OCI-M1 (cell line): ENCODE measurements at places on chromosomes 5 and 9.

DNA sequence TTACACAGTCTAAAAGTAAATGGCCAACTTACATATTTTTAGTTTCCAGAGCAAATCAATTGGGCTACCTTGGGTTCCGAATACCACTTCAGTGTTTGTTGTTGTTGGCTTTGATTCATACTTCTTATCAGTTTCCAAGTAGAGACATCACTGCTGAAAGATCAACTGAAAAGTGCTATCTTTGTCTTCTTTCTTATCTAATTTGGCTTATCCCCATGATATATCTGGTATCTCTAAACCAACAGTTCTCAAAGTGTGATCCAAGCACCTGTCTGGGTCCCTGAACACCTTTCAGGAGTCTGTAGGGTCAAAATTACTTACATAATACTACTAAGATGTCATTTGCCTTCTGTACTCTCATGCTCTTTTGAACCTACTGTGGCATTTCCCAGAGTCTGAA, 200.0 kb downstream of the PARP8 start:
- DNase-seq: no peak

DNA sequence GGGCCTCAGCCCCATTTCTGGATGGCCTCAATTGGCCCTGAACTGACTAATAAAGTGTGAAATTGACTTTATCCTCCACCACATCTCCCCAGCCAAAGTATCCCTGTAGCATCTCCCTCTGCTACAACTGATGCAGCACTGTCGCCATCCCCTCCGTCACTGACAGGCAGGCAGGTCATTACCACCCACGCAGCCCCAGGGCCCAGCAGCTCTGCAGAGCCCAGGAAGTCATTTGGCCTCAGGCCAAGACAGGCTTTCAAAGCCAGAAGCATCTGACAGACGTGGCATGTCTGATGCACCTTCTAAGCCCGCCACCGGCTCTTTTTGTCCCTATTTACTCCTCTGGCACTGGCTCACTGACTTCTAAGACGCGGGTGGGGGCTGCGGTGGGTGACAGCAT, 65.3 kb downstream of the ARHGEF37 start:
- DNase-seq: no peak

- peak; percentile 80 for DNase-seq
Measured at GRCh38 chr9:123316053-123316718, 39.8 kb upstream of the CRB2 start.

- DNase-seq: no peak
Measured at GRCh38 chr9:69143291-69143690, 30.8 kb upstream of the TJP2 start.

GRCh38 chr5:6801236-6801635, 88.0 kb downstream of the TENT4A start:
- DNase-seq: no peak

DNA sequence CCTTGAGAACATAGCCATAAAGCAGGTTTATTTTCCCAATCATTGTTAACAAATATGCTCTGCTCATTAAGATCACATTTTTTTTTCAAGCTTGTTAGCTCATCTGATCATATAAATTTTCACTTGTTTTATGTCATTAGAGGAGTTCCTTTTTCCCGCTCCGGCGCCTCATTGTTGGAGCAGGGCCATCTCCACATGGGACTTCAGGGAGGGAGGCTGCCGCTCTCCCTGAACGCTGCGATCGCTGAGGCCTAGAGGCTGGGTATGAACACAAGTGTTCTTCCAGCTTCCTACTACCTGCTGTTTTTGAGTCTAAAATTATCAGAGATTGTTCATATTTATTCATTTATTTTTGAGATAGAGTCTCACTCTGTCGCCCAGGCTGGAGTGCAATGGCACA, 246.9 kb downstream of the MPDZ start:
- no peak for DNase-seq

DNA sequence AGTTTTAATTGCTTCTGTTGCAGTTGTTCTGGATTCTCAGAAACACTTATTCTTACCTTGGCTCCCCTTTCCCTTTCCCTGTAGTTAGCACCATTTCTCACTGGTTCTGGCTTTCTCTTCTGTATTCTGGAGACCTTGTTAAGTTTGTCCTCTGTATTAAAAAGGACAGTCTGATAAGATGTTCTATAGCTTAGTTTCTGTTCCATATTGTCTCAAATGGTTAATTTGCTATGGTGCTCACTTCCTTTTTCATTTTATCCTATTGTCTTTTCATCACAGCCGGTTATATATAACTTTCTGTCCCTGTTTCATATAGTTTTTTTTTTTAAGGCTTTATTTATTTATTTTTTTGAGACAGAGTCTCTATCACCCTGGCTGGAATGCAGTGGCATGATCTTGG, 41.4 kb upstream of the KIAA1958 start:
- DNase-seq: no peak

DNA sequence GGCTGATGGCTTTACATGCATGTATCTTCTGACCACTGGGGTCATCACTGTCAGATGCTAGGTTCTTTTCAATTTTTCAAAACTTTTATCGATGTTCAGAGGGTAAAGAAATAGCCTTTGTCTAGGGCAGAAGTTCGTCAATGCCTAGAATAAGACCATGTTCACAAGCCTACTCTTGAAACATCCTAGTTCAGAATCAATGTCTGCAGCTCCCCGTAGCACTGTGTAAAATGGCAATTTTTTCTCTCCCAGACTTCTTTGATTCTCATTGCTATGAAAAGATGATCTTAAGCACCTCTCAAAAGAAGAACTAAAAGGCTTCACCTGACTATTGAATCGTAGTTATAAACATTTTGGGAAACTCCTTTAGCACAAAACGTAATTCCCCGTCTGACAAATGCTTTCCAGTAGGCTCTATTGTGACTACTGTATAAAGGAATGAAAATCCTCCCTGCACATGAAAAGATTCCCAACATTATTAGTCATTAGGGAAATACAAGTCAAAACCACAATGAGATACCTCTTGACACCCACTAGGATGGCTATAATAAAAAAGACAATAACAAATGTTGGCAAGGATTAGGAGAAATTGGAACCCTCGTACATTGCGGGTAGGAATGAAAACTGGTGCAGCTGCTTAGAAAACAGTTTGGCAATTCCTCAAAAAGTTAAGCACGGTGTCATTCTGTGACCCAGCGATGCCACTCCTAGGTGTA, 263.5 kb downstream of the ARHGAP26 start:
- no peak for DNase-seq

DNA sequence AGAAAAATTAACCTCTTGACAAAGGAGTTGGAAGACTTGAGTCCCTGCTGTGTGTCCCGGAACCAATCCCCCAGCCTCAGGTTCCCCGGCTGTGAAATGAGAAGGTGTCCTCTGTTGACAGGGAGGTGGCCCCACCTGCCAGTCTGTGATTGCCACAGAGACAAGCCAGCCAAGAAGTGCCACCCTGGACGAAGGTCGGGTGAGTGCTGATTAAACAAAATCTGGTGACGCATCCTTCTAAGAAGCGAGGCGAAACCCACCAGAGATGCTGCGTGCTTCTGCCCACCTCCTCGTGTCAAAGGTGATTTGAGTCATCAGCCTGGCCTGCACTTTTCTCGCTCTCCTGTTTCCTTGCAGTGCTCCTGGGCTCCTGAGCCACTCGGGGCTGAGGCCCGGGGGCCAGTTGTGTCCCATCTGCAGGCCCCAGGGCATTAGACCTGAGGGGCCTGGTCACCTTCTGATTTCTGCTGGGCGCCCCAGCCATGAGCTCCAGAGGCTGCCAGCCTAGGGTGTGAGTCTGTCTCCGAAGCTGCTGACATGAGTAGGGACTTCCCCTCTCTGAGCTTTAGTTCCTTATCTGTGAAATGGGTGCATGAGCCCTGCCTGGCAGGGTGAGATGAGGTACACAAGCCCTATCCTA, 28.7 kb downstream of the NEK6 start:
- DNase-seq: peak; percentile 19

DNA sequence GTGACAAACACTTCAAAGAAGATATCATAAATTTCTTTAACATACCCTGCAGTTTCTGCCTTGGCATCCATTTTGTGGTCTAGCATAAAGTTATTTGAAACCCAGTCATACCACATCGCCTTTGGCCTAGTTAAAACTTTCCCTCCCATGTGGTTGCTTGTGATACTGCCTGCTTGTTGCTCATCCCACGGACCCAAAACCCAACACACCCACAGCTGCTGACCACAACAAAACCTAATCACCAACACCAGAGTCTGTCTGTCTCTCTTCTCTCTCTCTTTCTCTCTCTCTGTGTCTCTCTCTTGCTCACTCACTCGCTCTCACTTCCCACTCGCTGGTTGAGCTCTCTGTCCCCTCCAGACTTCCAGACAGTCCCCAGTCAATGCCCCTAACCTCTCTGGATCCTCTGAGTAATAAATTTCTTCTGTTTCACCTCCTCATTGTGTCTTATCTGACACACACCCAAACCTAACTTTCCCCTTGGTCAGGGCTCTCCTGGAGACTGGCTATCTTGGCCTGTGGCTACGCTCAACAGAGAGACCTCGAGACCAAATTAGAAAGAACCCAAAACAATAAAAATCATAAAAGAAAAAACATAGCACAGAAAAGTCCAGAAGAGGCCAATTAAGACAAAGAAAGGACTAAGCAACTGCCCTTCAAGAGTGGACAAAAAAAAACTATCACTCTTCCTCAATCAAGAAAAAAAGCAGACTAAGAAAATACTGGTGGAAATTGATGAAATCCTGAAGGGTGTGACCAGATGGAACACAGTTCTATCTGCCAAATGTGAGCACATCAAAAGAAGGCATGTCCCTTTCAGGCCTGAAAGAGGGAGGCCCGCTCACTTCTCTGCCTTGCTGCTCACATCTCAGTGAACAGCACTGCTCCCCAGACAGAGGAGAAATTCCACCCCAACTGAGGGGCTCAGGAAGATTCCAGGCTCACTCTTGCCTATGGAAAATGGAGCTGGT, 41.5 kb downstream of the TTLL11 start:
- peak; percentile 95 for DNase-seq

- DNase-seq: no peak
Measured at GRCh38 chr9:33878691-33879366, 61.9 kb downstream of the UBE2R2 start.

DNA sequence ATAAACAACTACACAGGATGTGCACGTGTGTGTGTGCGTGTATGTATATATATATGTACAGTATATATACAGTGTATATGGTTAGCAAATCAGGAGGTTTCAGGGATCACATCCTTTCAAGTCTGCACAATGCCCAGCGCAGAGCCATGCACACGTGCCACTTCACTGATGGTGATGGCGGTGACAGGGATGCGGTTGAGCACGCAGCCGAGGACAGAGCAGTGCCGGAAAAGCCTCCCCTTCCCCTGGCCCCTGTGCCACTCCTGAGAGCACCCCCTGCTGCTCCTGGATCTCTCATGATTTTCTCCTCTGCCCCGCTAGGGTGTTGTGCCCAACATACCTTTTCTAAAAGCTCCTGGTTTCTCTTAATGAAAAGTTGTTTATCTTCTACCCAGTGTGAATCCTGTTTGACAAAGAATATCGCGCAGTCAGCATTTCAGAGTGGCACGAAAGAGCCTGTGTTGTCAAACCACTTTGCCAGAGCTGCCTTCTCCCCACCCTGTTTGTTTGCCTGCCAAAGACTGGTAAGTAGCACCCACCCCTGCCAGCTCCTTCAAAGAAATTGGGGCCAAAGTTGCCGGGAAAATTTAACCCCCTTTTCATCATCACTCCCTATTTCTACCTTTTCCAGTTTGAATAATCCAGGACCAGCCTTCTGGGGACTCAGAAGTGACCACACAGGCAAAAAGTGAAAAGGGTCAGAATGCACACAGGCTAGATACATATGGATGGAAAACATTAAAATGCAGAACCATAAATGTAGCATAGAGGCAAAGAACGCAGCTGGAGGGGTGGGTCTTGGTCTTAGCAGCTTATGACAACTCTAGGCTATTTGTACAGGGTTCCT, 126.2 kb upstream of the DPYSL3 start:
- DNase-seq: no peak

GRCh38 chr9:136088939-136089696, 6.0 kb downstream of the NACC2 start:
- no peak for DNase-seq

DNA sequence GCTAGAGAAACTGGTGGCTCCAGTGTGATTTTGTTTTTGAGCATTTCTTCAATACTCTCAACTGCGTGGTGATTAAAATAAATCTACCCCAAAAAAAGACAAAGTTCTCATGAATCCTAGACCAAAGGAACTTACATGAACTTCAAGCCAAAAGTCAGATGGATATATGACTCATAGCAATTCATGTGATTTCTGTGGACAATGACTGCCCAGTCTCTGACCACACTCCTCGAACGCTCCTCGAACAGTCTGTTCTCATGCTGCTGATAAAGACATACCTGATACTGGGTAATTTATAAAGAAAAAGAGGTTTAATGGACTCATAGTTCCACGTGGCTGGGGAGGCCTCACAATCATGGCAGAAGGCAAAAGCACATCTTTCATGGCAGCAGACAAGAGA, 46.4 kb upstream of the CEP78 start:
- peak; percentile 21 for DNase-seq

GRCh38 chr5:81506900-81507588, 113.1 kb upstream of the ACOT12 start:
- peak; percentile 95 for DNase-seq

DNA sequence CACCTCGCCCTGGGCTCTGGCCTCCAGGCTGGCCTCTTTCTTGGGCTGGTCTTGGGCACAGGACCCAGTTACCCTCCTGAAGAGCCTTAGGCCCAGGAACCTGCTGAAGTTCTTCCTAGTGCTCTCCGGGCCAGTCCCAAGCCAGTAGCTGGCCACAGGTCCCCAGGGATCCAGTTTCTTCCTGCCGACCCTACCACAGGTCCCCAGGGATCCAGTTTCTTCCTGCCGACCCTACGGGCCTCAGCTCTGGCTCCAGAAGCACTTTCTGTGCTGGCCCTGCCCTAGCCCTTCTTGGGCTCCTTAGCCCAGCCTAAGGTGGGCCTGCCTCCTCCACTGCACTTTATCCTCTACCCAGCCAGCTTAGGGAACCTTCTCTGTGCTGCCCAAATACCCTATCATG, 18.2 kb upstream of the CACFD1 start:
- DNase-seq: no peak

DNA sequence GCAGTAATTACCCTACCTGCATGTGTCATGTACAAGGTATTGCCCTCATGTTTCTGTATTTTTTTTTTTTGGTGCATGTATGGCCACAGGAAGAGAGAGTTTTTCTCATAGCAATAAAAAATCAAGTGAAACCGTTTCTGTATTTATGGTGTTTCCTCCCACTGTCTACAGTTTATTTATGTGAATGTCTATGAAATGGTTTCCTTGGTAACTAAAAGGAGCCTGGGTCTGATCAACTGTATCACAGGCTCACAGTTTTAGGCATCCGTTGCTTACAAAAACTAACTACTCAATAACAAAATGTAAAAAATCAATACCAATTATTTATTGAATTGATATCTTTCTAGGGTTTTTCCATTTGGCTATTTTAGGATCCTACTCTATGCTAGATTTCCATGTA, 464.4 kb downstream of the TAF11L14 start:
- DNase-seq: no peak

- DNase-seq: no peak
Measured at GRCh38 chr9:33109850-33110595, 33.5 kb upstream of the SMU1 start.

- DNase-seq: peak; percentile 10
Measured at GRCh38 chr9:14907696-14908095, 2.5 kb downstream of the FREM1 start.

DNA sequence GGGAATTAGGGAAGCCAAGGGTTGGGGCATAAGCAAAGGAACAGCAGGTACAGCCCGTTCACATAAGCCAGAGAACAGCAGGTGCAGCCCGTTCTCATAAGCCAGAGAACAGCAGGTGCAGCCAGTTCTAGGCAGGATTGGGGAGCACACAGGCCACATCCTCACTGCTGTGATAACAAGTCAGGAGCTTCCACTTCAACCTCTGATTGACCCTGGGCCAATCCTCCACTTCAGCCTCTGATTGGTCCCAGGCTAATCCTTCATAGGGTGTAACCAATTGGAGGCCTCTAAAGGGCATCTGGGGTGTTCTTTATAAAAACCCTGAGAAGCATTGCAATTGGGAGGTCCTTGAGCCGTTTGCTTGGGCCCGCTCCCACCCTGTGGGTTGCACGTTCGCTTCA, 27.5 kb downstream of the CEL start:
- no peak for DNase-seq
